ENCODE measurements at places on chromosomes 12 and 14.

- no peak for DNase-seq
Measured at GRCh38 chr12:114815026-114815795, 131.2 kb upstream of the TBX3 start.

DNA sequence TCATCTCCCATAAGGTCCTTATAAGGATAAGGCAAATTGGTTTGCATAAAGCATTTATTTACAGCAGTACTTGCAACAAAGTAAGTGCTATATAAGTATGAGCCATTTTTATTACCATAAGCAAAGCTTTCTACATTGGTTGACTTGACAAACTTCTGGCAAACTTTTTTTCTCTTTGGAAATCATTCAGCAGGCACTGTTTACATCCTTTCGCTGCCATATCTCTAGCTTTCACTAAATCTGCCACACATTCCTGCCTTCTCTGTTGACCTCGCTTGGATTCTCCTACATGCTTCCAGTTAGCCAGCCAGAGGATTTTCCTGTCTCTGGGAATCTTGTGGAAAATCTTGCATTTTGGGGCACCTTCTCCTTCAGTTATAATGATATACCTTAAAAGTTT is 21.8 kb upstream of the HDAC7 start:
- DNase-seq, result no peak

GRCh38 chr14:86404425-86404824 is 874.5 kb downstream of the FLRT2 start:
- no peak for DNase-seq

GRCh38 chr12:120199595-120200306 is 1.2 kb downstream of the RPLP0 start:
- DNase-seq, result peak; percentile 52

GRCh38 chr12:116064493-116064892 is 213.0 kb downstream of the MED13L start:
- DNase-seq, result no peak

DNA sequence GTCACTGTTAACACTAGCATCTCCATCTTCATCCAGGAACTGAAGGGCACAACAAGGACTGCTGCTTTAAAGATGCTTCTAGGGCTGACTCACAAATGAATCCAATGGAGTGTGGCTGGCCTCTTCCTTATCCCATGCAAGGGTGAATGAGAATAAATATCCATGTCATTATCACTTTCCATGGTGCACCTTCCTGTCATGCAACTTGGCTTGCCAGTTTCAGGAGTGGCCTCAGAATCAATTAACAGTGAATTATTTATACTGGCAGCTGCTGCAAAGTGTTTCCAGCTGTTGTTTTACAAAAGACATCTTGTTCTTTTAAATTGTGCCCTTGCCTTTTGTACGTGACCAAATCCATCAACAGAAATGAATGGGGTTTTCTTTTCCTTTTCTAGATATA is 499.3 kb upstream of the TMEM132C start:
- no peak for DNase-seq

DNA sequence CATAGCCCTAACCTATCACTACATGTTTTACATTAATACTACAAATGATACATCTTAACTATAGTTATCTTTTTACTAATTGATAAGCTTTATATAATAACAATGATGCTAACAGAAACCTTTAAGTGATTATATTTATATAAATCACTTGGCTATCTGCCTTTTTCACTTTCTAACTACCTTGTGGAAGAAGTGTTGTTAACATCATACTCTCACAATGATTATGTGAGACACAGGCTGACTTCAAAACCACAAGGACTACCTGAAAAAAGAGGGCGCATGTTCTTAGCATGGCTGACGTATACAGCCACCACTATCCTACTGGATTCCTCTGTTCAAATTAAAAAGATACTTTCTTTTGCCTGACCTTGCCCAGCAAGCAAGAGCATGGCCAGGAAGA is 135.3 kb upstream of the SOX5 start:
- no peak for DNase-seq

DNA sequence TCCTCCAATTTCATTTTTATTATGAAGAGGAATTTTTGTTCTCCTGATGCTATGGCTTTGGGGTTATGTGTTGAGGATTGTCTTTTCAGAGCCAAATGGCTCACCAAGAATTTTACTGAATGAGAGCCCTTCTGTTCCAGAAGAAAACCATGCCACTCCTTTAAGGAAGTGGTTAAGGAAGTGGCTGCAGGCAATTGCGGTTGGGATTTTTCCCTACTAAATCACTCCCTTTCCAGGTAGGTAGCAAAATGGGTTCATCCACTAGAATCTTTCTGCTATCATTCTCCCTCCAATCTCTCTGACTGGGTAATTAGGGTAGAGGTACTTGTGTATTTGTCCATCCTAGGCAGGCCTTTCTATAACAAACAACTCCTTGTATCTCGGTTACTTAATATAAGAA is 163.1 kb downstream of the TTC8 start:
- no peak for DNase-seq

DNA sequence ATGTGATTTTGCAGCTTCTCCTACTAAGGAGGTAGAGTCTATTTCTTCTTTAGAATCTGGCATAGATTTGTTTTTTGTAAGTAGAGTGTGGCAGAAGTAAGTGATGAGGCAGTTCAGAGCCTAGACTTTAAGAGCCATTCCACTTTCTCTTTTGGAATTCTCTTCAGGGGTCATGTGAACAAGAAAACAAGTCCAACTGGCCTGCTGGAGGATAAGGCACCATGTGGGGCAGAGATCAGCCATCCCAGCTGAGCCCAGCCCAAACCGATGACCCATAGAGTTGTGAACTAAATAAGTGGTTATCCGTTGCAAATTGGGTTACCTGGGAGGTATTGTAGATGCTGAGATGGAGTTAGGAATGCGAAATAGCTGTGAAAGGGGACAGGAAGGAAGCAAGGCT is 60.3 kb upstream of the TBPL2 start:
- no peak for DNase-seq

GRCh38 chr12:122946690-122947341 is 19.4 kb downstream of the ABCB9 start:
- peak; percentile 83 for DNase-seq

DNA sequence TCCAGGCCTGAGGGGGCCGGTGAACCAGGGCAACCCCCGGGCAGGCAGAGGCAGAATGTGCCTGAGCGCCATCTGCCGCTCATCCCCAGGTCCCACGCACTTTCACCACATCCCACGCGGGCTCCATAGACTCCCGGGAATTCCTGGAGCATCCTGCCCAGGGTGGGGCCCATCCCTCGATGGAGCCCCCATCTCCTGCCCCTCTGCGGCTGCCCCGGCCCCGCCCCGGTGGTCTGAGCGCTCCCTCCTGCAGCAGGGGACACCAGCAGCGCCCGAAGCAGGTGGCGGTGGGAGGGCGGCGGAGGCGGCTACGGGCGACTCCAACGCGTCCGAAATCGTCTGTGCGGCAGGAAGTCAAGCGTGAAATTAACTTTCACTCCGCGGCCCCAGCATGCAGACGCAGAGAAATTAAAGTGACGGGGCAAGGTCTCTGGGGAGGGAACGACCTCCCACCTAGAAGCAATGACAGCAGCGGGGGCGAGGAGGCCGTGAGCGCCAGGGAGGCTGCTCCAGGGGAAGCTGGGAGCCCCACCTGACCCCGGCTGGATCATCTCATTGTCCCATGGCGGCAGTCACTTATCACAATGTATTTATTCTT is 122.2 kb downstream of the NCOR2 start:
- no peak for DNase-seq

- no peak for DNase-seq
Measured at GRCh38 chr14:96711559-96712267, 85.5 kb upstream of the VRK1 start.

DNA sequence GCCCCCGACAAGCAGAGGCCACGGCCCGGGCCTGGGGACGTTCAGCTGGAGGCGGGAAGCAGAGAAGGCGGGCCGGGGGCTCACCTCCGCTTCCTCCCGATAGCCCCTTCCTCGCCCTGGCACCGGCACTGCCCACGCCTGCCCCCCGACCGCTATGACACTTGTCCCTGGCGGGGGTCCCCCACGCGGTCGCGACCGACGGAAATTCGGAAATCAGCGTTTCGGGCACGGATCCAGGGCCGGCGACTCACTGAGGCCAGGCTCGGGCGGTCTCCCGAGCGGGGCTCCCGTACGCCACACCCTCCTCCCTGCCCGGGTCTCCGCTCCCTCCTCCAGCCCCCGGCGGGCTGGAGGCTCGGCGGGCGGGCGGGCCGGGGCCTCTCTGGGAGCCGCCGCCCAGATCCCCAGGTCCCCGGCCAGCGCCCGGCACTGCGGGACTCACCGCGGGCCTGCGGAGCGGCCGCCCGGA is 581 bp downstream of the PITPNM2 start:
- no peak for DNase-seq

Measured in stimulated activated naive CD4-positive, alpha-beta T cell treated with Interleukin-2 at 50 U/mL for 16 hours (primary cell).